ENCODE measurements at places on chromosomes 5 and 9.

- DNase-seq, result no peak
Measured at GRCh38 chr9:92669527-92669889, 423 bp downstream of the IPPK start.

GRCh38 chr9:109411798-109412352, 86.2 kb downstream of the PTPN3 start:
- DNase-seq, result no peak

GRCh38 chr9:23829580-23830475, 3.8 kb upstream of the ELAVL2 start:
- no peak for DNase-seq

DNA sequence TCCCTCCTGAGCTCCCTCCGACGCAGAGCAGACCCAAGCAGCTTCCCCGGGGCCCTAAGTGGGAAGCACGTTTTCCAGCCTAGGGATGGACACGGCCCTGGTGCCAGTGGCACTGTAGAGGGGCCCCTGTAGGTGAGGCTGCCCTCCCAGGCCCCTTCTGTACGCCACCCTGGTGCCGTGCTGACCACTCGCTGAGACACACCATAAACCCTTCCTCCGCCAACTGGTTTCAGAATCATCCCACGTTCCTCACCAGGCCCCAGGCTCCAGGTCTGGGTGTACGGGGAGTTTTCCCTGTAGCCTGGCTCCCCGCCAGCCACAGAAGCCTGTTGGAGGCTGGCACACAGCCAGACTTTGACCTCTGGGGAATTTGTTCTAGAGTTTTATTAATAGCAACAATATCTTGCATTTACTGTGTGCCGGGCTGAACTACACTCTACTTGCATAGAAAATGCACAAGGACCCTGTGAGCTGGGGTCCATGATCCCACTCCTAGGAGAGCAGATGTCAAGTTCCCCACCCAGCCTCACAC, 18.2 kb upstream of the WDR38 start:
- no peak for DNase-seq

DNA sequence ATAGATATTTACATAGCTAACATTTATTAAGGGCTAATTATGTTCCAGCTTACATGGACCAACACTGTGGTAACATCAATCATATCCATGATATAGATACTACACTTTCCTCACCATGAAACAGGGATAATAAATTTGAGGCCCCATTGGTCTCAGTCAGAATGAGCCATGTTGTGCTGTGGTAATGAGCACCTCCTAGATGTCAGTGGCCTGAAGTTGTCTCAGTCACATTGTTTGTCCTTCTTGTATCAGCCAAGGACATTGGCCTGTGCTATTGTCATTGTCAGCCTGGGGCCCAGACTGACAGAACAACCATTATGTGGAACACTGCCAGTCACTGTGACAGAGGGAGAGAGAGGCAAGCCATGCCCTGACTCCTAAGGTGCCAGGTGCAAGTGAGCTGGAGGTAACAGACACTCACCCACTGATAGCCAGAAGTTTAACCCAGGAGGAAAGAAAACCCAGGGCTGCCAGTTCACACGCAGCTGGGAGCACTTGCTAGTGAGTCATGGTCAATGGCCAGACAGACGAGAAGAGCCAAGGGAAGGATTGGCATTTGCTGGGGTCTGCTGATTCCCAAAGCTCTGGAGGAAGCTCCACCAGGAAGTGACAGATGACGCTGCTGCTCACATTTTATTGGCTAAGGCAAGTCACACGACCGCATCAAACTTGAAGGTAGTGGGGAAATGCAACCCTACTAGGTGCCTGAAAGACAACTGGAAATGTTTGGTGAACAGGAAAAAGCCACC, 224.2 kb downstream of the MELK start:
- DNase-seq, result no peak

- no peak for DNase-seq
Measured at GRCh38 chr9:4192450-4192849, 107.4 kb downstream of the GLIS3 start.
